Lower lobe of right lung (tissue), 2 donors: ENCODE measurements at places on chromosomes 3 and 15. TPM values are rescaled to one million over a fixed set of nuclear protein-coding genes. Genes with fewer than 3 reads are reported as not detected.

The LTK gene
- 25.9 TPM for total RNA-seq

The CCDC174 gene
- total RNA-seq, result 18.2 TPM

The PTPRG gene
- 67.6 TPM for total RNA-seq

The PLD1 gene
- 27.7 TPM for total RNA-seq

The MST1R gene
- 27.3 TPM for total RNA-seq

The AADACL2 gene
- 0.21 TPM for total RNA-seq

The TUSC7 gene
- total RNA-seq, result not detected

The GOLGA8T gene
- not detected for total RNA-seq

The SSUH2 gene
- total RNA-seq, result not detected
